ENCODE measurements at places on chromosomes 4 and X.

DNA sequence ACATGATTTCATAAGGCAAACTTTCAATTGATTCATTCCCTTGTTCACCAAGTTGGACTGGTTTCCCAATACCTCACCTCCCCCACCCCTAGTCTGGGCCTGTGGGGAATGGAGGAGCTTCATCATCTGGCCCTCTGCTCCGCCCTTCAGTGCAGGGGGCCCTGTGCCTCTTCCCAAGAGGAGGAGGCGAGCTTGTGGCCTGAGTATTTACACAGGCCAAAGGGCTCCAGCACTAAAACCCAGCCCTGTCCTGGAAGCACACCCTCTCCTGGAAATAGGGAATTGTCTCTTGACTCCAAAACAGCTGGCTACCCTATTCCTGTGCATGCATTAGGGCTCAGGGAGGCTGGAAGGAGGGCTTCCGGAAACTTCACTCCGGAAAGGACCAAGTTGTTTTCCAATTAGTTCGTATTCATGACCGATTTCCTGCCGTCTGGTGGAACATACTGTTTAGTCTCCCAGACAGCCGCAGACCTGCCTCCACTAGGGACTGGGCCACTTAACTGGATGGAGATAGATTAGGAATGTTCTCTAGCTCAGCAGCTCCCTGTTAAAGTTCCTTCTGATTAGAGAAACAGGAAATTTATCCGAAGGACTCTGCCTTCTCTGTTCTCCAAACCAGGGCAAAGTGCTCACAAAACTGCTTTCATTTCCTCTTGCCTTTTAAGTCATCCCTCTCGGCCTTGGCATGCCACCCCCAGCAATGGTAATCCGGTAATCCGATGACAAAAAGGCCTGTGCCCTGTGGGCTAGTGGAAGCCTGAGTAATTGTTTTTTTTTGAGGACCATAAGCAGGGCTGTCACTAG is 5.8 kb downstream of the SRPX2 start:
- no peak for DNase-seq

- no peak for DNase-seq
Measured at GRCh38 chr4:122889726-122890125, 32.7 kb downstream of the NUDT6 start.

GRCh38 chr4:148116264-148116663 is 325.9 kb downstream of the NR3C2 start:
- no peak for DNase-seq

DNA sequence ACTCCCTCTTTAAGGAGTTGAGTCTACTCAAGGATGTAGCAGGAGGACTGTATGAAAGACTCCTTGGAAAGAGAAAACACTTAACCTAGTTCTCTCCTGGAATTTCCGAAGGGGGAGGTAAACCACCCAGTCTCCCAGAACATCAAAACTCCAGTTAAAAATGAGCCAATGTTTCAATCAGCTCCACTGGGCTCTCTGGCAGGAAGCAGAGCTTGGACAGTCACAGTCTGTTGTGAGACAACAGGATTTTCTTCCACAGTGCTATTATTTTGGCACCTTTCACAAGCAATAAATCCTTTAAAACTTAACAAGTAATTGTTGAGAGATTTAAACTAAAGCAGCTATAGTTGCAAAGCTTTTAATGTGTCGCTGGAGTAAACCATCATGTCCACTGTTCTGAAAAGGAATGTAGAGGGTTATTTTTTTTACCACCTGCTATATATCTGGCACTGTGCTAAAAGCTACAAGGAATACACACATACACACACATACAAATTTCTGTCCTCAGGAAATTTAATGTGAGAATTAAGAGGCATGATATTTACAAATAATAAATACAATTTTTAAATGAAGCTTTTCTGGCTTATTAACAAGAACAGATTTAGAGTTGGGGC is 229.2 kb upstream of the INTU start:
- no peak for DNase-seq

DNA sequence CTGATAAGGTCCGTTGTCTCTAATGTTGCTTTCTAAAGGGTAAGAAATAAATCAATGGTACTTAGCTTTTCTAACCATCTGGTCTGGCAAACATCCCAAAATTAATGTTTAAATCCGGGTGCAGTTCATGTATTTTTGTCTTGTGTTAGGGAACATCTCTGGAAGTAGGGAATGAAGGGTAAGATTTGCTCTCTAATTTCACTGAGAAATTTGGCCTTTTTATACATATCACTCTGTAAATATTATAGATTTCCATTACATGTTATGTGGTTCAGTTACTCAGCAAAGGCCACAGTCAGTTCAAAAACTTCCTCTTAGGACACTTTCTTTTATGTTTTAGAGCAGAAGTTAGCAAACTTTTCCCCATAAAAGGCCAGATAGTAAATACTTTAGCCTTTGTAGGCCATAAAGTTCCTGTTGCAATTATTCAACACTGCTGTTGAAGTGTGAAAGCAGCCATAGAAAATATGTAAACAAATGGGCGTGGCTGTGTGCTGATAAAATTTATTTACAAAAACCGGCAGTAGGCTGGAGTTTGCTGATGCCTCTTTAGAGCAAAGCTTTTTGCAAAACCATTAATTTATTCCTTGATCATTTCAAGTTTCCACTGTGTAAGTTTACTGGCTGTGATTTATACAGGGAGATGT is 218.1 kb downstream of the ANTXR2 start:
- no peak for DNase-seq

- DNase-seq, result no peak
Measured at GRCh38 chrX:2542826-2543521, 42.2 kb upstream of the DHRSX start.

- DNase-seq, result no peak
Measured at GRCh38 chr4:135249024-135249423, 1047.4 kb upstream of the PABPC4L start.

DNA sequence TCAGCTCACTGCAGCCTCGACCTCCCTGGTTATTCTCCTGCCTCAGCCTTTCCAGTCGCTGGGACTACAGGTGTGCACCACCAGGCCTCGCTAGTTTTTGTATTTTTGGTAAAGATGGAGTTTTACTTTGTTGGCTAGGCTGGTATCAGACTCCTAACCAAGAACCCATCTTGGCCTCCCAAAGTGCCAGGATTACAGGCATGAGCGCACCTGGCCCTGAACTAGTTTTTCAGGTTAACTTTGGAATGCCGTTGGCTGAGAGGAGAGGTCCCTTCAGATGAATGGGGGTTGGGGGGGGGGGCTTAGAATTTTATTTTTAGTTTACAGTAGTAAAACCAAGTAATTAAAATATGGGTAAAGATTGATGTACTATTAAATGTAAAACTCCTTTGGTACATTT is 23.4 kb upstream of the CWH43 start:
- DNase-seq, result no peak

DNA sequence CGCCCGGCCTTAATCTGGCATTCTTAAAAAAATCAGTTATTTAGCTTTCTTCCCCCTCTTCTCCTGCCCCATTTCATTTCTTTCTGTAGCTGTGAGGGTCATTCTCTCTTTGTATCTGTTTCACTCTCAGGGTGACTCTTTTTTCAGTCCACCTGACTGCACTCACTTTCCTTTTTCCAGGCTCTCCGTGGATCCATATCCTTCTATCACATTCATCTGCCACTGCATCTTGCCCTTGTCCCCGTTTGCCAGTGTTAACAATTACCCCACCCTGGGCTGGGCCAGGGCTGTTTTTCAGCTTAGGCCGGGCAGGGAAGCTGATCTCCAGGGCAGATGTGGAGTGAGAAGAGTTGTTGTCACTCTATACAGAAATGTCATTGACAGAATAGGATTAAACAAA is 7.7 kb downstream of the FHL1 start:
- no peak for DNase-seq

DNA sequence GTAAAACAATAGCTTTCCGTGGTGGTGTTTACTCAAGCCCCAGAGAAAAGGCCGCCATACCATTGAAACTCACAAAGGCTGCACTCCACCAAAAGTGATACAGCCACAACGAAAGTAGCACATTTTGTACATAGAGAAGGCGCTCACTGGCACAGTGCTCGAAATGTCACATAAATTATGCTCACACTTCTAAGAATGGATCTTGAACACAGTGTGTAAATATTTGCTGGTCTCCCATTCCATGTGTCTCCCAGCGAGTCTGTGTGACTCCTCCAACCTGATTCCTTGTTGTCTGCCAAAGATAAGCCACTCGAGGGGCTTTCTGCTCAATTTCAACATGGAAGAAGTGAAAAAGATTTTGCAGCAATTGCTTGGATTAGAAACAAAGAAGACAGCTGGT is 234.0 kb upstream of the VCX3A start:
- DNase-seq, result no peak

- DNase-seq, result no peak
Measured at GRCh38 chr4:48255072-48255958, 14.3 kb downstream of the TEC start.

DNA sequence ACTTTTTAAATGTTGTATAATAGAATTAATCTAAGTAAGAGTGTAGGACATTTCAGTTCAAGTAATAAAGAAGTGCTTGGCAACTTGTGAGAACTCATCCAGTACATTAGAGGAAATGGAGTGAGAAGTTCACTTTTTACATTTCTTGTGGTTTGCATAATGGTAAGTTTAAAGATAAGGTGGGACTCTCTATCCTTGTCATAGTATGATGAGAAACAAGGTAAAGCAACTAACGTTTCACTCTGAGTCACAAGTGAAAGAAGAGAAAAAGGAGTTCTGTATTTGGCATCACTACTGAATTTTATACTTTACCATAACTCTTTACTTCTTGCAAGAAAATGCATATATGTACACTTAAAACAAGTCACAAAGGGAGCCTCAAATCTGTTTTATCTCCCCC is 219.4 kb downstream of the SLC4A4 start:
- DNase-seq, result no peak

DNA sequence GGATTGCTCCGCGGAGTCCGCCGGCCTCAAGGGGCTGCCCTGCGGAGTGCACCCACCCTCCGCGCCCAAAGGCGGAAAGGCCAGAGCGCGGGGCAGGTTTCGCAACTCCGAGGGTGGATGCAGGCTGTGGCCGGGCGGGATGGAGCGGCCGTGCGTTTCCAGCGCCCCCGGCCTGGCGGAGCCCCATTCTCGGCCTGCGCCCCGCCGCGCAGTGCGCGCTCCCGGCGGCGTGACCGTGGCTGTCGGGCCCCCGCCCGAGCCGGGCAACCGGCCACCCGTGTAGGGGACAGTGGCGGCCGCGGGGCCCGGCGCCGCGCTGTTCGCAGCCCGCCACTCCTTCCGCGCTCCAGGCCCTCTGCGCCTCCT is 331 bp downstream of the SETD7 start:
- no peak for DNase-seq

DNA sequence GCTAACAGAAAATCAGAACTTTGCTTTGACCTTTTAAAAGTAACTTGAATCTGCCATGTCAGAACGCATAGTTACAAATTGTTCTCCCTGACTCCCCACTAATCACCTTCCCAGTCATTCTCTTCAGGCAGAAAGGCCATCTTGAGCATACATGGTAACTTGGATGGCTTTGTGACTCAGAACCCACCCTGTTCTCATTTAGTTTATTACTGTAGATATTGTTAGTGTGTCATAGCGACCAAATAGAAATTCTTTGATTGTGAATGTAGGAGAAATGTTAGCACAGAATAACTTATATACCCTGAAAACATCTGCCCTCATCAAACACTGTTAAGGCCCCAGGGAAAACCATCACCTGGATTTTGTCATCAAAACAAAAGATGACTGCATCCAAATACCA is 382.0 kb downstream of the MAGEB5 start:
- no peak for DNase-seq

DNA sequence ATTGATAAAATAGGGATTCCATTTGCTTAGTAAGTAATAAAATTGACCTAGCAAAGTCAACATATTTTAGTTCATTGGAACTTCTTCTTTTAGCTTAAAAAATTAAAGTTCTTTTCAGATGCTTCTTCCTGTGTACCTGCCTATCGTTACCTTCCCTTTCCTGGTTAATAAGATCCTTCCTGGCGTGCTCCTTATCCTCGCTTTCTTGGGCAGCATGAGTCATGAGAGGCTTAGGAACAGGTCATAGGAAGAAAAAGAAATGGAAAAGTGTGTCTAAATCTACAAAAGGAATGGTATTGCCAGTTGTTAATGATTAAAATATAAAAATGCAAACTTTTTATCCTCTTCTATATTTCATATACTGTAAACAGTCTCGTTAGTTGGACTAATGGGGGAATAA is 170.3 kb downstream of the DCTD start:
- DNase-seq, result no peak

- no peak for DNase-seq
Measured at GRCh38 chr4:112403101-112403945, 106.2 kb downstream of the ALPK1 start.

DNA sequence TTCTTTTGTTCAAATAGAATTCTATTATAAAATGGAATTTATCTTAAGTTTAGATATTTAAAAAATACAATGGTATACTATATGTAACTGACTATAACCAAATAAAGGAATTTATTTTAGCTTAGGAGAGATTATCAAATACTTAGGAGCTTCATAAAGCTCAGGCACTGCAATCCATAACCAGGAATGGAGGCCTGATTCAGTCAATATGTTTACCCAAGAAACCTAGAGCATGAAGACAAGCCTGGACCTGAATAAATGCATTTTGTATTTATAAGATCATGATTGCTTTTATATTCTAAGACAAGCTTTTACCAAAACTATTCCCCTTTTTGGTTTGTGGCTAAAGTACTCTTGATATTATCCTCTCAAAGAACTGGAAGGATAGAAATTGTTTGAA is 742.6 kb downstream of the FAT4 start:
- no peak for DNase-seq

DNA sequence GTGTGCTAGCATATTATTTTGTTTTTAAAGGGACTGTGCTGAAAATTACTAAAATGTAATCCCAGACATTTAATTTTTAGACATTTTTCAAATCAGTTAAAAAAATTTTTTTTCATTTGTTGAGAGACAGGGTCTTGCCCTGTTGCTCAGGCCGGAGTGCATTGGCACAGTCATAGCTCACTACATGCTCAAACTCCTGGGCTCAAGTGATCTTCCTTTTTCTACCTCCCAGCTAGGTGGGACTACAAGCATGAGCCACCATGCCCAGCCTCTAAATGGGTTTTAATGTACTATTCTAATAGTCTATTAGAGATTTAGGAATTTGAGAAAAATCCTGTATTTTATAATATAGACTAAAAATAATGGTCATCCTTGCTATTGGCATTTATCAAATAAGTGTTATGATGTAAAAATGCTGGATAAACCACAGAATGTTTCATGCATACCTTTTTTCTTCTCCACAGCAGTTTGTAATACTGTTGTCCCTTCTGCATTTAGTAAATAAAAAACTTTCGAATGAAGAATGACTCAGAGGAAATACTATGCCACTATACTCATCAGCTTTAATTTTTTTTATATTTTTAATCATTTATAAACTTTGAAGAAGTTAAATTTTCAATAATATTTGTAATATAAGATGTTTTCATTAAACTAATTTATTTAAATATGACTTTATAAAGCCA is 29.9 kb downstream of the CPEB2 start:
- DNase-seq, result no peak

GRCh38 chr4:85740431-85740861 is 265.5 kb downstream of the ARHGAP24 start:
- no peak for DNase-seq

- DNase-seq, result no peak
Measured at GRCh38 chr4:104532677-104533076, 38.0 kb upstream of the CXXC4 start.

GRCh38 chr4:73679836-73680235 is 59.6 kb upstream of the RASSF6 start:
- DNase-seq, result no peak

Data from activated CD4-positive, CD25-positive, alpha-beta regulatory T cell (primary cell).